ENCODE measurements at places on chromosomes 5 and 9.

DNA sequence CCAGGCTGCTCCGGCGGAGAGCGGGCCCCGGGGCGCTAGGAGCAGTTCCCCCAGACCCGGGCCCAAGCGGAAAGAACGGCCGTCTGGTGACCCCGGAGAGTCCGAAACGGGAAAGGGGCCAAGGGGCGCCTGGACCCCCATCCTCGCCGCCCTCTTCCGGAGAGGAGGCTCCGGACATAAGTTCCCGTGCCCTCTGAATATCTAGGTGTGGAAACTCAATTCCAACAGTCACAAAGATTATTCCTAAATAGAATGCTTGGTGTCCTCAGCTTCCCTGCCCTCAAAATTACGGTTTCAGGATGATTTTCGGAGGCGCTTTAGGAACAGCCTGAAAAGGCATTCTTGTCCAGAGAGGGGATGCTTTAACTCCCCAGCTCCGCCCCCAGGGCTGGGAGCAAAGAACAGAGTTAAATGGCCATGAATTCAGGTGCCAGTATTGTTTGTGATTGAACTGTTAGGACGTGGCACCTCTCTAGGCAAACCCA is 681 bp upstream of the LHFPL2 start:
- DNase-seq: no peak

GRCh38 chr9:115847216-115847615 is 306.4 kb upstream of the PAPPA start:
- no peak for DNase-seq

DNA sequence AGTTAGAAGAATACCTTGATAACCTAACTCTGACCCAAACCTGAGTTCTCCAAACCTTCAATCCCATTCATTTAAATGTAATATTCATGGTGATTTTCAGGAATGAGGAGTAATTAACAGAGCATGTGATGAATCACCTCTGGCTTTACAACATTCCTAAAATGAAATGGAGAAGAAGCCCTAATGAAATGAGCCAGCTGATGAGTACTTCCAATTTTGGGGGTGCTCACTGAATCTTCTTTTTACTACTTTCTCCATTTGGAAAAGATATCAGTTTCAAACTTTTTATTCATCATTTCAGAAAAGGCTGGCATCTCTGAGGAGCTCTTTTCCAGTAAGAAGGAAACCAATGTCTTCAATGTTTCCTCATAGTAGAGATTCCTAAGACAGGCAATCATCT is 2.9 kb upstream of the SPINK5 start:
- DNase-seq: no peak

GRCh38 chr5:38673671-38674071 is 117.2 kb upstream of the LIFR start:
- DNase-seq: no peak

GRCh38 chr5:16625096-16625495 is 8.3 kb upstream of the RETREG1 start:
- no peak for DNase-seq

DNA sequence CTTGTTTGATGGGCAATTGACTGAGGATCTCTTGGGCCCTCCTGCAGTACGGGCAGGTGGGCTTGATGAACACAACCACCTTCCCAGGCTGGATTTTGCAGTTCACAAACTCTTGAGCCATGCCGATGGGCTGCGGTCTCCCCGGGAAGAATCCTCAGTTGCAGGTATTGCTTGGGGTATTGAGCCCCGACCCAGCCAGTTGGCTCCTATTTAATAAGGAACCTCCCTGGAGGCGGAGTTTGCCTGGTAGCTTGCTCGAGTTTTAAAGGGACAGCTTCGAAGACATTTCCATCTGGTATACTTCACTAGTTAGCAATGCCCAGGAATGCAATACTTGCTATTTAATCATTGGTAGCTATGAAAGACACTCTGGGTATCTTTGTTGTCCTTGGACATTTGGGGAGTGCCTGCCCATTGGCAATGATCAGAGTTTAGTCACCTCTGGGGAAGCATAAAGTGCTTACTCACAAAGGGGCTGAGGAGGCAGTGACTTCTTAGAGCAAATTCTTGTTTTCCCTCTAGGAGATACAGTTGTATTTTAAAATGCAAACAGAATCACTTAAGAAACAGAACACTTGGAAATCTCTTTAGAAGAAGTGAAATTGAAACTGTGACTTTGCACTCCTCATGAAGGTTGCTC is at the start of gene GLRX:
GLRX (minus strand) TSS at position 185 of the 640 bp plus-strand sequence; CDS start at position 121, 64 bp downstream.
- DNase-seq: peak; percentile 48

GRCh38 chr5:40775085-40775845 is 19.5 kb upstream of the TTC33 start:
- DNase-seq: no peak

GRCh38 chr9:84163052-84163650 is 177.4 kb downstream of the SLC28A3 start:
- no peak for DNase-seq

DNA sequence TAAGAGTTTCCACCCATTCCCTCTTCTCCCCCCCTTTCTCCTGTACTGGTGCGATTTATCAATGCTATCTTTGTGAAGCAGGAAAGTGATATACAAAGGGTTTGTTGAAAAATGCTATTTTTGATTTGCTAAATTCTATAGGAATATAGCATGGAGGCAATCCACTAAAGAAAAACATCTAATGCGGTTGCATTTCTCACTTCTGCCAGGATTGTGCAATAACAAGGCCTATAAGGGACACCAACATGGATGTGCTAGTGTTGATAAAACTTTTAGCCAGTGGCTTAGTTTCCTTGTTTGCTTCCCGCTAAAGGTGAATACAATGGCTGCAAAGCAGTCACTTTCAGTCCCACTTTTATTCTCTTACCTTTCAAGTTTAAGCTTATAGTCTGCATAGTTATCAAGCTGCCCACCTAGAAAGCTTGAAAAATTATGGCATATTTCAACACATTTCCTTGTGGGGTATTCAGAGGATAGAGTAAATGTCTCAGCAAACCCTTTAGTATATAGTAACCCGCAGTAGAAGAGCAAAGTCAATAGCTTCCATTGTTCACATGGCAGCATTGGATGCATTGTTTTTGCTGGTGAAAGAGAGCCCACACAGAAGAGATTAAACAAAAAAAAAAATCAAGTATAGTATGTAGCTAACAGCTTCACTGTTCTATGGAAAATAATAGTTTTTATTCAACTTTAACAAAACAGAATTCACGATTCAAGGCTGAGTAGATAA is 674.6 kb upstream of the SEMA6A start:
- no peak for DNase-seq

GRCh38 chr9:98008764-98009163 is 25.6 kb downstream of the ANP32B start:
- no peak for DNase-seq

DNA sequence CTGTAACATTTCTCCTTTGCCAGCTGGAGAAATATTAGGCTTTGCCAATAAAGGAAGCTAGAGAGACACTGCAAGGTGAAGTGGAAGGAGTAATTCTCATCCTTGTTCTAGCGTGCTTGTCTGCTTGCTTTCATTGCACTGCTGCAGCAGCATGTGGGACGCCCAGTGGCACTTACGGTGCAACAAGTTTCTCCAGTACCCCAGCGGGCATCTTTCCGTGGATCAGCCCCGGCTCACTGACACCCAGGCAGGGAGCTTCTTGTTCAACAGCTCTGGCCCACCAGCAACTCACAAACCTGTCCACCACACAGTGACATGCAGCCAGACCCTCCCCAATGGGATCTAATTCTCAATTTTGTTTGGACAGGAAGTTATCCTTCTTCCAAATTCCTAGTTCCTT is 233.2 kb downstream of the GLIS3 start:
- no peak for DNase-seq

DNA sequence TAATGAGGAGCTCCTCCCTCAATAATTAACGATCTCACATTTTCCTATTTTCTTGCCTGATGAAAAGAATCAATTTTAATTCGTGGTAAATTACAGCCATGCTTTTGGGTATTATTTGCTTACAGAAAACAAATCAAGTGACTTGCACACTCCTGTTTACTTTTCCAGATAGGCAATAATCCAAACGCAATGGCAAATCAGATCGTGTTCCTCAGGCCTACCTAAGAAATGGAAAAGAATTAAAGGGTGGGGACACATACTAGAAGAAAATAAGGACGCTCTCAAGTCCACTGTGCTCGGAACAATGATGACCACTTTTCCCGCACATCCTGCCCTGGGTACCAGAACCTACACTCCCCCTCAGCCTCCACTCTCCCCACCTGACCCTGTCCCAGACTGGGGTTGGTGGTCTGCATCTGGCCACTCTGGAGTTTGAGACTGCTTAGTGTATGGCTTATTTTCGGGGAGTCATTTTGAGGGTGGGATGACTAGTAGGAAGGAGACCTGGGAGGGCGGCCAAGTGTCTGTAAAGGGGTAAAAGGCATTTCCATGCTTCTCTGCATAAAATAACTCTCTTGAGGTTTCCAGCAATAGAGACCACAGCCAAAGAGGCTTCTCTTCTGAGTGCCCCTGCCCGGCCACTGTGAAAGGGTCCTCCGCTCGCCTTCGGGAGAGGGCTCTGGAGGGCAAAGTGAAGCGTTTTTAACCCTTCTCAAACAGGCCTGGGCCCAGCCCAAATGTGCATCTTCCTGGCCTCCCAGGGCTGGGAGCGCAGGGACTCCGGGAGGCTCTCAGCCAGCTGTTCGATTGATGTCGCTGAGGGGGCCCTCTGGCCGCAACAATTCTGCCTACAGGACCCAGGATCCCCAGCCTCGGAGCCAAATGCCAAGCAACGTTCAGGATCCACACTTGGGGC is 4.5 kb upstream of the OTP start:
- DNase-seq: no peak

- no peak for DNase-seq
Observed at GRCh38 chr5:132867046-132867451, 607 bp downstream of the UQCRQ start.

DNA sequence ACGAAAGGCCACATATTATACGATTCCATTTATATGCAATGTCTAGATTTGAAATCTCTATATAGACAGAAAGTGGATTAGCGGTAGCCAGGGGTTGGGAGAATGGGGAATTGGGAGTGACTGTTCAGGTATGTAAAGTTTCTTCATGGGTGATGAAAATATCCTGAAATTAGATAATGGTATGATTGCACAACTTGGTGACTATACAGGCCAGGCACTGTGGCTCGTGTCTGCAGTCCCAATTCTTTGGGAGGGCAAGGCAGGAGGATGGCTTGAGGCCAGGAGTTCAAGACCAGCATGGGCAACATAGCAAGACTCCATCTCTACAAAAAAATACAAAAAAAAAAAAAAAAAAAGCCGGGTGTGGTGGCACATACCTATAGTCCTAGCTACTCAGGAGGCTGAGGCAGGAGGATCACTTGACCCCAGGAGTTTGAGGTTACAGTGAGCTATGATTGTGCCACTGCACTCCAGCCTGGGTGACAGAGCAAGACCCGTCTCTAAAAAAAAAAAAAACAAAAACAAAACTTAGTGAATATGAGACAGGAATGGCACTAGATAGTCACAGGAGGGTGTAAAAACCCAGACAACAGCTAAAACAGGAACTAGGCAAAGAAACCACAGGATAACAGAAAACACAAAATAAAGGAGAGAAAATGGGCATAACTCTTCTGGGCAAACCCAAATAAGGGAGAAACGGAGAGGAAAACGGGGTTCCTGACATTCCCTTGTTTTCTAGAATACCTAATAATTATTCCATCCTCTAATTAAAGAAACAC is 72.1 kb upstream of the ZNF618 start:
- no peak for DNase-seq

- DNase-seq: no peak
Observed at GRCh38 chr9:133686642-133687575, 50.7 kb downstream of the DBH start.

DNA sequence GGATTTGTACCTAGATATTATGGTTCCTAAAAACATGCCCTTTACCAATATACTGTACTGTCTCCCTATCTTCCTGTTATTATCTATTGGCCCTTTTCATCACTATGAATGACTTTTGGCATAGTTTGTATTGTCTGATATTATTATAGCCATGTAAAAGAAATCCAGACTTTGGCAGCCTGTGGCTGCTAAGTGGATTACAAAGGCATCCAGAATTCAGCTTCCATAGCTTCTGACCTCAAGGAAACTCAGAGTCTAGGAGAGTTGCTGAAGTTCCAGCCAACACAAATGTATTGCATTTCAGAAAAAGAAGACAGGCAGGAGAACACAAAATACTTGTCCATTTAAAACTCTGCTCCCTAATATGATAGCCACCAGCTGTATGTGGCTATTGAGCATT is 319.2 kb upstream of the MPDZ start:
- no peak for DNase-seq

GRCh38 chr5:80184235-80185023 is 71.4 kb downstream of the SERINC5 start:
- DNase-seq: no peak

- DNase-seq: peak; percentile 40
Observed at GRCh38 chr9:6758498-6759184, 868 bp downstream of the KDM4C start.

DNA sequence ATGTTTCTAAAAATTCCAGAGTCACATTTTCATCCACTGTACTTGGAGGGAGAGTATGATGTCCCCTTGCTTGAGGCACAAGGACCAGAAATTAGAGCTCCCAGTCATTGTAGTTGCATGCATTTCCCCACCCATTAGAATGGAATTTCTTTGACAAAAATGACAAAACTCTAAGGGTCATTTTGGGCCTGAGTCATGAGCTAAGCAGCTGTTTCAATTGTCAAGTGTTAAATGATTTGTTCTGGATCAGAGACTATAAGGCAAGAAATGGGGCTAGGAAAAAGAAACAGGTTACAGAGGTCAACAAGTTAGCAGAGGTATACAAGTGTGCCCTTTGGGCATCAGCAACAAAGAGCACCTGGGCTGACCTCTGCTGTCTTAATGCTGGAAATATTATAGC is 131.2 kb upstream of the IQGAP2 start:
- no peak for DNase-seq

- no peak for DNase-seq
Observed at GRCh38 chr5:157729858-157730257, 1.4 kb upstream of the THG1L start.

DNA sequence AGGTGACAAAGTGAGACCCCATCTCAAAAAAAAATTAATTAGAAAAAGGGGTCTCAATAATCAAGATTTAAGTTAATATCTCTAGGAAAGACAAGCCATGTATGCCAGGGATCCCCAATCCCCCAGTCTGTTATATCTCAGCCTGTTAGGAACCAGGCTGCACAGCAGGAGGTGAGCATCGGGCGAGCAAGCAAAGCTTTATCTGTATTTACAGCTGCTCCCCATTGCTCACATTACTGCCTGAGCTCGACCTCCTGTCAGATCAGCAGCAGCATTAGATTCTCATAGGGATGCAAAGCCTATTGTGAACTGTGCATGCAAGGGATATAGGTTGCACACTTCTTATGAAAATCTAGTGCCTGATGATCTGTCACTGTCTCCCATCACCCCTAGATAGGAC is 116.8 kb downstream of the TARS1 start:
- DNase-seq: no peak

DNA sequence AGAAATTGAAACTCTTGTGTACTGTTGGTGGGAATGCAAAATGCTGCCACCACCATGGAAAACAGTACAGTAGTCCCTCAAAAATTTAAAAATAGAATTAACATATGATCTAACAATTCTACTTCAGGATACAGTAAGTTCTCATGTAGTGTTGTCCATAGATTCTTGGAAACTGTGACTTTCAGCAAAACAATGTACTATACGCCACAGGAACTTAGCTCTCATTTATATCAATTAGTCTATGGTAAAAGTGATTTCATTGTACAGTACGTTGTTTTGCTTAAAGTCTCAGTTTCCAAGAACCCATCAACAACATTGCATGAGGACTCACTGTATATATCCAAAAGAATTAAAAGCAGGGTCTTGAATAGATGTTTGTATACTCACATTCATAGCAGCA is 233.5 kb upstream of the GAS1 start:
- no peak for DNase-seq

Data from activated T-cell treated with anti-CD3 and anti-CD28 coated beads for 24 hours (primary cell).